Left renal pelvis (tissue), 4 donors: ENCODE measurements at places on chromosomes 7 and 10. TPM values are rescaled to one million over a fixed set of nuclear protein-coding genes. Genes with fewer than 3 reads are reported as not detected.

- no peak for DNase-seq
These were observed 189.9 kb downstream of the NEBL start for GRCh38 chr10:20707251-20707650.

- DNase-seq: no peak
These were observed 179.3 kb downstream of the WNT2 start for GRCh38 chr7:117143580-117143979.

CPXM2 gene
- 5.8 TPM for polyA plus RNA-seq

DNA sequence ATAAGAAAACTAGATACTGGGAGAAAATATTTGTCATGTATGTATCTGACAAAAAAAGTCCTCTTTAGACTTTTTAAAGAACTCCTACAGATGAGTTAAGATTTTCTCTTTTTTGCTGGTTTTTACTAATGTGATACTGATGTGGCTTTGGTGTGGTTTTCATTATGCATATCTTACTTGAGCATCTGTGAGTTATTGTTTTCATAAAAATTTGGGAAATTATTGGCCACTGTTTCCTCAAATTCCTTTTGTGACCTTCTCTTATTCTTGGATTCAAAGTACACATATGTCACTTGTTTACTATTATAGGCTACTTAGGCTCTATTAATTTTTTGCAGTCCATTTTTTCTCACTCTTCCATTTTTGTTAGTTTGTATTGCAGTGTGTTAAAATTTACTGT lies 89.0 kb downstream of the PPP1R9A start:
- no peak for DNase-seq
